Natural killer cell (primary cell): ENCODE measurements at places on chromosomes 1 and 21. TPM values are rescaled to one million over a fixed set of nuclear protein-coding genes. Genes with fewer than 3 reads are reported as not detected.

DNA sequence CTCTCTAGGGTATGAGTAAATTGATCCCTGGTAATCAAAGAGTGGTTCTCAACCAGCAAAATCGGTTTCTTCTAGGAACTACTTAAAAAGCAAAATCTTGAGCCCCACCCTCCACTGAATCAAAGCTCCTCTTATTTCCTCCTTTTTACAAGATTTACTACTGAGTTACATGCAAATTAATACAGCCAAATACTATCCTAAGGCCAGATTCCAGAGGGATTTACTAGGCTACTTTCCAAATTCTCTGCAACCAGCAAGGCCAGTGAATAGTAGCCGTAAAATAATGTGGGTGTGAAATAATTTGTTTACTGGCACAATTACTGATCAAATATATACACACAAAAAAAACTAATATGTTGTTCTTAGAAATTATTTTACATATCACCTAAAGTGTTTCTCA, 1583.8 kb downstream of the NCAM2 start:
- no peak for DNase-seq

GRCh38 chr21:34097442-34097841, 24.1 kb downstream of the MRPS6 start:
- no peak for DNase-seq

GRCh38 chr1:96978444-96978843, 256.9 kb downstream of the PTBP2 start:
- DNase-seq, result no peak

DNA sequence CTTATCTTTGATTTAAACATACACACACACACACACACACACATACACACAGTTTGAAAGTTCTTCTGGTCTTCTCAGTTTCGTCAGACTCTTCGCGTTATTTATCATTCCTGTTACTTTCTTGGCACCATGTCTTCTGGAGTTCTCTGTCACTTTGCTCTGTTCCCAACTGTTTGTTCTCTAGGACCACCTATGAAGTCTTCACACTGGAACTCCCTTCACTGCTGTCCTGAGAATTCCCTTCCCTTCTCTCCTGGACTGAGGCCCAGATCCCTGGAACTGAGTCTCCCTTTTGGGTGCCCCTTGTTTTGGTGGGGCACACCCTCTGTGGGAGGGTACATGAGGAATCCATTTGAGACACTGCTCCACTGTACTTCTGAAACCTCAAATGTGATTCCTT, 30.5 kb downstream of the ALG14 start:
- DNase-seq, result no peak

DNA sequence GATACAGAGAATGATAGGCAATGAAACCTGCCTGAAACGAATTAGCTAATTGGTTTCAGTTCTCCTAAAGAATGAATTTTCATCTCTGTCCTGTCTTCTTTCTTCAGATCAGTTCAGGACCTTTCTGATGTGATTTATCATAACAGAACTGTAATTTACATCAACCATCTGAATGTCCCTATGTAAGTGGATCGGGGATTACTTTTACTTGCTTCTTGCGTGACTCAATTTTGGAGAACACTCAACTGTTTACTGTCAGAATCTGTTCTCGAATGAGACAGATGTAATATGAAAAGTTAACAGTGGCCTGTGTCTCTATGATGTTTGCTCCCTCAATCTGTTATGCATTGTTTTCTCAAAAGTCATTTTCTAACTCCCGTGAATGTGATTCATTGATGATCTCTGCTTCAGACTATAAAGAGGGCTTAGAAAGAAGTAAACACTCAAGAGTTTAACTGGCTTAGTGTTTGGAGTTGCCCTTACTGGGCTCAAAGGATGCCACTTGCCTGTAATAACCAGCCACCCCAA, 111.0 kb downstream of the GABPA start:
- DNase-seq, result no peak

GRCh38 chr1:23436520-23437354, 12.2 kb upstream of the TCEA3 start:
- no peak for DNase-seq

- DNase-seq, result no peak
Observed at GRCh38 chr21:39422527-39423241, 22.9 kb downstream of the LCA5L start.

DNA sequence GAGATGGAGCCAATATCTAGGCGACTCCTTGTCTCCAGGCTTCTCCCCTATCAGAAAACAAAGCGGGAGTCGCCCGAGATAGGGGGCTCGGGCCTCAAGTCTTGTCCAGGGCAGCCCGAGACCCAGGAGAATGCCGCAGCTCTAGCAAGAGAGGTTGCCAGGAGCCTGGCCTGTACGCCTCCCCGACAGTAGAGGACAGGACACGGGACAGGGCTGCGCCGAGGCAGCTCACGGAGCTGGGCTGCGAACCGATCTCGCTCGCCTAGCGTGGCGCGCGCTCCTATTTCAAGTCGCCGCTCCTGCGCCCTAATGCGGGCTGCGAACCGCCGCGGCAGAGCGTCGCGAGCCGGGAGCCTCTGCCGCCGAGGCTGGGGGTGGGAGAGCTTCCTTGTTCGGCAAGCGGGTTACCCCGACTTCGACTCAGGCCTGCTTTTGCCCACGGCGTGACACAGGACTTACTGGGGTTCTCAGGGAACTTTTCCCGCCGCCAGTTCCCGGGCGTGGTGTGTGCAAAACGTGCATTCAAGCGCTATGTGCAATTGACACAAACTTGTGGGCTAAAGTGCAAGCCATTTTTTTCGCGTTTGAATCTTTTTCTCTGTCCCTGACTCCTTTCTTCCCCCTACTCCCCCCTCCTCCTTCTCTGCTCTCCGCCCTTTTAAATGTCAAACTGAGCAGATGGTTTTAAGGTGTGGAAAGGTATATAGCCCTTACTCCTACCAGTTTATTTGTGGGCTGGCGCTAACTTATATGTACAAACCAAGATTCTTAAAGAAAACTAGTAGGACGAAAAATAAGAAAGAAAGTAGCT, 2.4 kb upstream of the PROX1 start:
- peak; percentile 40 for DNase-seq

DNA sequence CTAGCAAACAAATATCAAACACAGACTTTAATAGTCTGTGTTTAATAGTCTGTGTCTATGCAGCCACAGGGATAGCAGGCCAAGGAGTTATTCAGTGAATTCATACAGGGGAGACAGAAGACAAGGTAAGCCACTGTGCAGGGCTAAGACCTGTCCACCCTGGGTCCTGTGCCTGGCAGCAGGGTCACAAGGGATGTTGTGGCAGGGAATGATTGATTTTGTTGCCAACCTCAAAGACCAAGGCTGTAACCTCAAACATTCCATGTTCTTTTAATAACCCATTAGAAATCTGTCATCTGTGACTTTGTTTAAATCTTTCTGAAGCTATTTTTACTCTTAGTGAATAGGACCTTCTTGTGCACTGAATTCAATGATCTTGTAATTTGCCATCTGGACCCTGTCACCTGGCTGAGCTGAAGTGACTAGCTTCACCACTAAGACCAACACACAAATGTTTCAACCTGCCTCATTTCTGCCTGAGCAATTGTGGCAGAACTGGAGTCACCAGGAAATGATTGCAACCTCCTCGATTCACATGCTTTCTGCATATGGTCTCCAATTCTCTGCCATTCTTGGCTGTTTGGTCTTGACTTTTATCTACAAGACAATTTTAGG, 154.2 kb downstream of the ASTN1 start:
- no peak for DNase-seq

GRCh38 chr1:245378311-245378722, 223.5 kb downstream of the KIF26B start:
- DNase-seq, result no peak

DNA sequence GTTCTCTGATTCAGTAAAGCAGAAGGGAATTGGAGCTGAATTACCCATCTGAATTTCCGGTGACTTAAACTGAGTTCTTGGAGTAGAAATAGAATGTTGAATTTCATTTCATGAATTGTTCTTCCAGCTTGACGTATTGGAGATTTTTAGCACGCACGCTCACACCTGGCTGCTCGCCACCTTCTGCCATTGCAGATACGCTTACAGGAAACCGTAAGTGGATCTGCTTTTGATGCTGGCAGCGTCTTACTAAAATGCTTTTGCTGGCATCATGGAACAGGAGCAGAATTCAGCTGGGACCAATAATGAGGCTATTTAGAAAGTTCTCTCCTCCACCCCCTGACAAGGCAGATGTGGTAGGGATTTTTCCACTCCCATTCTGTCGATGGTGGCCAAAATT, 17.7 kb upstream of the ELAVL4 start:
- DNase-seq, result no peak

DNA sequence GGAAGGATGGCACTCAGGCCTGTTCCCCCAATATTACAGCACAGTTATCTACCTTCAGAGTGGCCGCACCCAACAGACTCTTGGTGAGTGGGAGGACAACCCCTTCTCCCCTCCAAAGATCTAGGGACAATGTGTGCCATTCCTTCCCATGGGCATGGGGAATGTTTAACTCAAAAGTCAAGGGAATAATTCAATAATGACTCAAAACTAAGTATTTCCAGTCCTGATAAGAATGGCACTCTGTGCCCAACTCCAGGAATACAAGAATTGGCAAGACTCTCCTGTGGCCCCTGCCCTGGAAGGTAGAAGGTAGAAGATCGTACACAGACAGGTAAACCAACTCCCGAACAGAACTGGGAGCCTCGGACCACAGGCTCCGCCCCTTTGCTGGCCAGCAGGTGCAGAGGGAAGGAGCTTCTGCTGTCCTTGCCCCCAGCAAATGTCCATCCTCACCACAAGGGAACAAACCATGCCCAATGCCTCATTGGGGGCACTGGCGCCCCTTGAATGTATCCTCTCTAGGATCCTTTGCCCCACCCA, 514.0 kb downstream of the NPHP4 start:
- no peak for DNase-seq

DNA sequence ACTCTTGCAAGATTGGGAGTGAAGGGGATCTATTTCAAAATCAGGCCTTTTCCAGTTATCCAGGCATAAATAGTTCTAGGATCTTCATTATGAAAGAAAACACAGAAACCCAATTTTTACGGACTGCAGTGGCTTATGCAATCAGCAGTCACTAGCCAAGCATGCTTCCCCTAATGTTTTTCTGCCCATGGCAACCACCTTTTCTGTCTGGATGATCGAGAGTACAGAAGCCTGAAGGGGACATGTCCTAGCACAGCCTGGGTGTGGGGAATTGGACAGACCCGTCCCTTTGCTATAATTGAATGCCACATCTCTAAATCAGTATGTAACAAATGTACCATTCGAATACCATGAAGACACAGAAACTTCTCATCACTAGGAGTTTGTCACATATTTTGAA, 29.8 kb upstream of the NCAM2 start:
- no peak for DNase-seq

DNA sequence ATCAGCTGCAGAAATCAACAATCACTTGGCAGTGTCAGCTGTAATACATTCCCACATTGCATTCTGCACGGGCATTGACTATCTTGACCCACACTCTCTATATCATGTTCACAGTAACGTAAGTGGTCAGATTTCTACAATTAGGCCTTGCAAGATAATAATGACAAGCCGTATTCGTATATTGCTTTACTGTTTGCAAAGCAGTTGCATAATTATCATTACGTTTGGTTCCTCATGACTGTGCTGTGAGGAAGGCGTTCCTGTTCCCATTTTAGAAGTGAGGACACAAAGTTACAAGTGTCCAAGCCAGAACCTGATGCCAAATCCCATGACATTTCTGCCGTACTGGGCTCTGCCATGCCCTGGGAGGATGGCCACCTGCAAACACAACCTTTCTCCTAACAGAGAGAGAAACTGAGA, 53.5 kb upstream of the TARBP1 start:
- DNase-seq, result no peak

- DNase-seq, result no peak
Observed at GRCh38 chr1:209095627-209096595, 487.6 kb upstream of the CAMK1G start.

GRCh38 chr1:39196244-39197215, 8.0 kb upstream of the MACF1 start:
- peak; percentile 87 for DNase-seq

DNA sequence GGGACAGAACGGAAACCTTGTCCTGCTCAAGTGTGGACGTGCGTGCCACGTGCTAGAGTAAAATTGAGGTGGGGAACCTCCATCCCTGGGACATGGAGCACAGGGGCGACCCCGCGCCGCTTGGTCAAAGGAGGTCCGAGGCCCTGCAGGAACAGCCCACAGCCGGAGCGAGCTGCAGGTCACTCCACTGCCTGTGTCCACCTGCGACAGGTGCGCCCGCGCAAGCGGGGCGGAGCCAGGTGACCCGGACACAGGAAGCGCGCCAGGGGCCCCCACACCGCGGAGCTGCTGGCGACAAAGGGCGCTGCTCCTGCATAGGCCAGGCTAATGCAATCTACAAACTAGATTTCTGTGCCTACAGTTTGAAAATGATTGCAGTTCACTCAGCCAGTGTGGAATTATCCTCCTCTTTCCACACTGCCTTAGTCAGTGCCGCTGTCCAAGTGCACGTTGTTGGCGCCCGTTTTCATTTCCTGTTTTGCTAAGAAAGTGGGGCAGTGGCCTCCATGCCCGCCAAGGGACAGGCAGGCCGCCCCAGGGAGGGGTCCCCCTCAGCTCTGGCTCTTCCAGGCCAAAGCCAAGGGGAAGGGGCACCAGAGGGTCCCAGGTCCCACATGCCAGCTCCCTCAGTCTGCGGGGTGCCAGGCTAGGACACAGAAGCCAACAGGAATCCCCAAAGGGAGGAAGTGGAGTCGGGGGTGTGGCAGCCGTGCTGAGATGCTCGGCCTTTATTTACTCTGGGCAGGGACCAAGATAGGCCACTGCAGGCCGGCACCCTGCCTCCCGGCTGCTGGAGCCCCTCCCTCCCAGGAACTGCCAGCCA, 4.3 kb upstream of the NADK start:
- DNase-seq, result peak; percentile 31

- no peak for DNase-seq
Observed at GRCh38 chr1:9294910-9295636, 2.4 kb downstream of the SPSB1 start.

The MROH9 gene
- not detected for total RNA-seq

The LORICRIN gene
- not detected for total RNA-seq

The CACNA1S gene
- total RNA-seq, result not detected

The CASQ1 gene
- total RNA-seq, result not detected

The TBX19 gene
- 5.3 TPM for total RNA-seq

The GPR161 gene
- not detected for total RNA-seq

The GTF2B gene
- total RNA-seq, result 45.6 TPM

The SIM2 gene
- not detected for total RNA-seq

The SARS1 gene
- 106 TPM for total RNA-seq

The BCL2L15 gene
- total RNA-seq, result 2.1 TPM

The HCRTR1 gene
- not detected for total RNA-seq

The RNU1-3 gene
- total RNA-seq, result 3,038 TPM

The WDR26 gene
- 261 TPM for total RNA-seq

The SERPINC1 gene
- not detected for total RNA-seq

The GPA33 gene
- total RNA-seq, result 4.6 TPM

The FAM163A gene
- total RNA-seq, result not detected

The CNR2 gene
- total RNA-seq, result 5.3 TPM

The ESRRG gene
- total RNA-seq, result not detected
